ENCODE measurements at places on chromosomes 6 and 20. TPM values are rescaled to one million over a fixed set of nuclear protein-coding genes. Genes with fewer than 3 reads are reported as not detected.
A peak's percentile ranks its signal among the peaks of the same experiment; 100 is the strongest.

RIPPLY2 gene
- total RNA-seq, result not detected

GPLD1 gene
- 39.0 TPM for total RNA-seq

LPIN3 gene
- 74.6 TPM for total RNA-seq

NOL4L gene
- total RNA-seq, result 2.6 TPM

SIRPD gene
- total RNA-seq, result not detected

PEDS1 gene
- total RNA-seq, result 30.5 TPM

HLA-DOB gene
- total RNA-seq, result 5.1 TPM

PNLDC1 gene
- total RNA-seq, result 4.4 TPM

PXDC1 gene
- 108 TPM for total RNA-seq

MOCS3 gene
- 6.8 TPM for total RNA-seq

TCP11 gene
- total RNA-seq, result not detected

VPS52 gene
- total RNA-seq, result 75.1 TPM

KHDC1L gene
- total RNA-seq, result not detected

DNA sequence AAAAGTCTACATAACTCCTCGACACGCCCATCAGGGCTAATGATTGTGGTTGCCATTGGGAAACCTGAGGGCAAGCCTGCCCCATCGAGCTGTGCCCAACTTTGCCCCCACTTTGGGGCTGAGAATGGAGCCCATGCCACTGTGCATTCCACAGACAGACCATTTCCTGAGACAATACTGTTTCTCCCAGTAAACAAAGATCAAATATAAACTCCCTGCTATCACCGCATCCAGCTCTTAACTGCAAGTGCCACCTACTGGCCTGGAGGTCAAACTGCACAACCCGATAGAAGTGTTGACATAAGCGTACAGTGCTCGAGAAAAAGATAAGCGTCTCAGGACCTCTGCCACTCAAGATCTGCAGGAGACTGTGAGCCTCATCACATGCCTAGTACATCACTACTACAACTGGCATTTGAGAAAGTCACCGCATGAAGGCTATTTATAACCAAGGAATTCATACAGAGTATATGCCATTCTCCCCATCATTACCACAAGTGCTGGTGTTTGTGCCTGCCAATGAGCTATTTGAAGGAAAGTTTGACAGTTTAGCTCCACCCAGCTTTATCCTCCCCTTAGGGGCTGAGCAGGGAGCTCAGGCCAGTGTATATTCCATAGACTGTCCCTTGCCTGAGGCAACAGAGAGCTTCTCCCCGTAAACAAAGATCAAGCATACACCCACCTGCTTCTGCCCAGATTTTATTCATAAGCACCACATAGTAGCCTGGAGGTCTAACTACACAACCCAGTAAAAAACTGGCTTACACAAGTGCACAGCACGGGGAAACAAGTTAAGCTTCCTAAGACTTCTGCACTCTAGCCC, 4.5 kb upstream of the DEFB126 start:
- no peak for DNase-seq

DNA sequence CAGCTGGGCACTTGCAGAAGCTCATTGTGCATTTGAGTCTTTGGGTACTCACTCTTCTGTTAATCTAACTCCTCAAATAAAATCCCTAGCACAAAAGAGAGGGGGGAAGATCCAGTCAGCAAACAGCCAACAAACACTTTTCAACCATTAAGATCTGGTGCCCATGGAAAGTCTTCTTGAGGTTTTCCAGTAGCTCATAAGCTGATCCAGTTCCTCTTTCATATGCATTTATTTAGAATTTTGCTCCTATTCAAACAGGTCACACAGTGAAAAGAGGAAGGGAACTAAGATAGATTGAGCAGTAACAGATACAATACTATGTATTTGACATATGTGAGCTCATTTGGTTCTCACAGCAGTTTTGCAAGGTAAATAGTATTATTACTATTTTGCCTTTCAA, 38.6 kb downstream of the HLA-DPB1 start:
- DNase-seq, result no peak

- no peak for DNase-seq
These were observed 1067.9 kb upstream of the MAP3K7 start for GRCh38 chr6:91654793-91655192.

GRCh38 chr6:90072501-90072900, 178.2 kb downstream of the GJA10 start:
- no peak for DNase-seq

GRCh38 chr20:14778096-14778495, 440.7 kb upstream of the FLRT3 start:
- no peak for DNase-seq

DNA sequence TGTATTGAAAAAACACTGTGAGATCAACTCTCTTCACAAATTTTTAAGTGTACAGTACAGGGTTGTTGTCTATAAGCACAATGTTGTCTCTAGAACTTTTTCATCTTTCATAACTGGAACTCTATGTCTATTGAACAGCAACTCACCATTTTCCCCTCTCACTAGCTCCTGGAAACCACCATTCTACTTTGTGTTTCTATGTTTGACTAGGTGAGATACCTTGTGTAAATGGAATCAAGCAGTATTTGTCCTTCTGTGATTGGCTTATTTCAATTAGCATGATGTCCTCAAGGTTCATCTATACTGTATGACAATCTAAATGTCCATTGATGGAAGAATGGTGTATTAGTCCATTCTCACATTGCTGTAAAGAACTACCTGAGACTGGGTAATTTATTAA, 210.1 kb upstream of the FUT9 start:
- DNase-seq, result no peak

- DNase-seq, result peak; percentile 64
These were observed 209.9 kb downstream of the ANKRD60 start for GRCh38 chr20:58018590-58018989.

DNA sequence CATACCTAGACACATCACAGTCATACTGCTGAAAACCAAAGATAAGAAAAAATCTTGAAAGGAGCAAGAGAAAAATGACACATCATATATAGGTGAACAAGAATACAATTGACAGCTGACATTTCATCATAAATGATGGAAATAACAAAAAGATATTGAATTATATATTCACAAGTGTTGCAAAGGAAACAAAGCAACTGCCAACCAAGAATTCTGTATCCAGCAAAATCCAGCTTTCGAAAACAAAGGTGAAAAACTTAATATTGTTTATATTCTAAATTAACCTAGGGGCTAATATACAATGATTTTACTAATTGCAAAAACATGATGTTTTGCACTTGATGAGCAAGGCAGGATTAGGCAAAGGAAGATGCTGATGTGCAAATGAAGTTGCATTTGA, 84.3 kb downstream of the MOXD1 start:
- no peak for DNase-seq

- no peak for DNase-seq
These were observed 5.3 kb upstream of the TNFAIP3 start for GRCh38 chr6:137861550-137862337.

- no peak for DNase-seq
These were observed 74.6 kb downstream of the ATRN start for GRCh38 chr20:3545401-3545925.

Data from suprapubic skin (tissue), 4 donors.